Suprapubic skin (tissue), 4 donors: ENCODE measurements at places on chromosomes 5 and 9.

GRCh38 chr5:85538362-85538761, 1079.4 kb upstream of the COX7C start:
- no peak for DNase-seq

DNA sequence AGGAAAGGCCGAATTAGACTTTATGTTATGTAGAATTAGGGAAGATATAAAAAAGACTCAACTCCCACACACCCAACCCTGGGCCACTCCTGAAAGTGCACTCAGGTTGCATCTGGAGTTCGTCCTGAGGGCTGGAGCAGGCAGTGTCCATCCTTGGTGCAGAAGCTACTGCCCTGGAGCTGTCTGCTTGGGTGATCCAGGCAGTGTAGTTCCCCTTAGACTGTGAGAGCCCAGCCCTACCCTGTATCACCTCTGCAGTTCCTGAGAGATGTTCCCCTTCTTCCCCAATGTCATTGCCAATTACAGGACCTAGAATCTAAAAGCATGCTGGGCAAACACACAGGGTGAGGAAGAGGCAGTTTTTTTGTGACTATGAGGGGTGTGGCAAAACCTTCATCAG, 368.3 kb upstream of the ST8SIA4 start:
- DNase-seq = no peak

GRCh38 chr5:143708672-143709071, 103.3 kb upstream of the HMHB1 start:
- no peak for DNase-seq

DNA sequence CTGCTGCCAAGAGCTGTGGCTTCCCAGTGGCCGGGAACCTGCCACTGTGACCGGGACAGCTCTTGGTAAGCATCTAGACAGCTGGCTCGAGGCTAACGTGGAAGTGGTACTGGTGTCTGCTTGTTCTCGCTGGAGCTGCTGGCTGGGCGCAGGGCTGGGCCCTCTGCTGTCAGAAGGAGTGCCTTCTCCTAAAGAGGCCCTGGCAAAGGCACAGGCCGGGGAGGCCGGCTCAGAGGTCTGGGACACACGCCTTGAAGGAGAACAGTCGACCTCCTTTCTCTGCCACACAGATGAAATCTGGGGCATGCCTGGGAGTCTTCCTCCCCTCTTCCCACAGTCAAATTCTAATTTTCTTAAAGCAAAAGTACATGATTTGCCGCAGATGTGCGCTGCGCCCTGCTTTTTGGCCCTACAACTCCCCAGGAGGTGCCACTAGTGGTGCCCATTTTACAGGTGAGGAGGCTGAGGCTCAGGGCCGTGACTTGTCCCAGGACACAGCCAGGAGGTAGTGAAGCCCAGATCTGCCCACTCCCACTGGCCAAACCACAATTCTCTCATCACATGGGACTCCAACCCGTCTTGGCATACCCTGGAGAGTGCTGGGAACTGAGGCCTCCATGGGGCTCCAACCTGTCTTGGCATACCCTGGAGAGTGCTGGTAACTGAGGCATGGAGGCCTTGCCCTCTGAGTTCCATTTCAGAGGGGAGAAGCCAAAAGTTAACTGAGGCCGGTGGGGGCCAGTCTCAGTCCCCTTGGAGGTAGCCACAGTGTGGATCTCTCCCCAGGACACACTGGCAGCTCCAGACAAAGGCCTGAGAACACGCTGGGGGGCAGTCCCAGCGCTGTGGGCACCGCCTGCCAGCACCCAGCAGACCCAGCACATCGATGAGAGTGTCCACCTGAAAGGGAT, 12.0 kb upstream of the RXRA start:
- DNase-seq = peak; percentile 35

DNA sequence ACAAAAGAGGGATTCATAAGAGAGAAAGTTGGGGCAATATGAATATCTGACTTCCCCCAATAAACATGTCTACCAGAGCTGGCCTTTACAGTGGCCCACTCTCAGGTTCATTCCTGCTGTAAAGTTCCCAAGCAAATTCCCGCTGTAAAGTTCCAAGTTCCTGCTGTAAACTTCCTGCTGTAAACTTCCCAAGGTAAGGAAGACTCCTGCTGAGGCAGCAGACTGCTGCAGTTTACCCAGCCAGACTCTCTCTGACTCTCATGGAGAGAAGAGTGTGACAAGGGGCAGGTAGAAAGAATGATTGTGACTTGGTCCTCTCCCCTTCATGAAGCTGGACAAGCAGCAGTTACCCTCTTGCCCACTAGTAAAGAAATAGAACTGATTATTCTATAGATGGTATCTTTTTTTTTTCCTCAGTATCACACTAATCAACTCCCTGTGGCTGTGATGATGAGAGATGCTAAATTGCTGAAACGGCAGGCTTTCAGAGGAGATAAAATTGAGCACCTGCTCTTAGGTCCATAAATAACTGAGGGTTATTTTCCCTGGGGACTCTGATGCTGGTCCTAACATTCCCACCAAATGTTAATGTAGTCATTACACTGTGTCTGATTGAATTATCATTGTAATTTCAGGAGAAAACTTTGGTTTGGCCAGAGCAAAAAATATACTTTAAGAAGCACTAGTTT, 220.4 kb downstream of the PARP8 start:
- no peak for DNase-seq

DNA sequence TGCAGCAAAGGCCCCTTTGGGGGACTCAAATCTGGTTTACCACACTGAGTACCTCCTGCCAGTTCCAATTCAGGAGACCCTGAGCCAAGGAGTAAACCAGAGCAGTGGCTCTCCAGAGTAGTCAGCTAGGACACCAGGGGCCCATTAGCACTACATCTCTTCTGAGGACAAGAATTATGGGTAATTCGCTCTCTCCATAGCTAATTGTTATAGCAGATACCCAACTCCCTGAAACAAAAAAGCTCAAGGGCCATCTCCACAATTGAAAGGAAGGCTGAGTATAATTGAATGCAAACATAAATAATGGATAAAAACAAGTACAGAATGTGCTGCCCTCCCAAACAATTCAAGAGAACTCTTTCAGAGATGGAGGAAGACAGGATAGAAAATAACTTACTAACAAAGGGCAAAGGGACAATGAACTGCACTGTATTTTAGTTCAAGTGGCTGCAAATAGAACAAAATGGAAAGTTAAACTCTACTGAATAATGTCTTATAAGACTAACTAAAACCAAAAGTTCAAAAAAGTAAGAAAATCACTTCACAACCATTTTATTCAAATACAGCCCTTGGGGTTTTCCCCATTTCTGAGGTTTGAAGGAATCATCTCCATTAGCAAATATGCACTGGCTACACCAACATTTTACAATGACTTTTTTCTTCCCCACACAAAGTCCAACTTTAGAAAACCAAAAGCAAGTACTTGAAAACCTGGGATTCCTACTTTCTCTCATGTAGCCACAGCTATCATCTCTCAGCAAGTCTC, 118.8 kb downstream of the SIL1 start:
- DNase-seq = no peak

- no peak for DNase-seq
These were observed 9.9 kb downstream of the MIER3 start for GRCh38 chr5:56941981-56942380.
